Fibroblast of skin of right biceps (primary cell): ENCODE measurements at places on chromosomes 2 and 18.

- no peak for DNase-seq
Observed at GRCh38 chr2:1784087-1784486, 39.8 kb upstream of the PXDN start.

- peak; percentile 43 for DNase-seq
Observed at GRCh38 chr2:31983762-31984467, 26.9 kb downstream of the MEMO1 start.

GRCh38 chr2:44549099-44549471 lies 187.3 kb downstream of the CAMKMT start:
- DNase-seq = peak; percentile 93

DNA sequence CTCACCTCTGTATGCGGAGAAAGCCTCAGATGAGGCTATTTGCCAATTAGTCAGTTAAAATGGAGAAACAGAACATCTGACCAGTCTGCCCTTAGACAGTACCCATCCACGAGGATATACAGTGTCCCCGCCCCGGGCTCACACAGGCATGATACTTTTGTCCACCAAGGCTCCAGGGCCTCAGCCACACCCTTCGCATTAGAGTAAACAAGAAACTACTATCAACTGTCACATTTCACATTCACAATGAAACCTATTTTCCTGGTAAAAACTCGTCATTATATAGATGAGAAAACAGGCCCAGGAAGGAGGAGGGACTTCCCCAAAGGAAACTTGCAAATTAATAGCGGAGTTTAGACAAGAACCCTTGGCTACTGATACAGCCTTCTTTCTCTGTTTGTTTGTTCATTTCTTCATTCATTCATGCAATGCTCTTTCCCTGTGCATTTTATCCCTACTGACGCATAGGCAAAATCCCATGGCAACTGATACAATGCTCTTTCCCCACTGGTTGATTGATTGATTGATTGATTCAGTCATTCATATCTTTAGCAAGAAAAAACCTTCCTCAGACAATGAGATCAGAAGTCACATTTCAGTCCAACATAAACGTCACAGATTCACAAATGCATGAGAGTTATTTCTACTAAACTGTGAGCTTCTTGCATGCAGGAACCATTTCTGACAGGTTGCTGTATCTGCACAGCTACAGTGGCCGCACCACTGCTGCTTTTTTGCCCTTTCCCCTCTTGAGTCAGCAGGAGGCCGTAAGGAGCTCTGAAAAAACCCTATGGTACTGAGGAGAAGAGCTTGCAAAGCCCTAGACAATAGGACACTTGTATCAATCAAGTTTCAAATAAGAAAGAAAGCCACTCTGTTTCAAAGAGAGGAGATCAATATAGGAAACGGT lies 777.1 kb downstream of the RNF144A start:
- DNase-seq = no peak

GRCh38 chr2:199916980-199917379 lies 5.9 kb downstream of the C2orf69 start:
- no peak for DNase-seq

- peak; percentile 91 for DNase-seq
Observed at GRCh38 chr2:30293303-30293921, 62.1 kb downstream of the LBH start.

DNA sequence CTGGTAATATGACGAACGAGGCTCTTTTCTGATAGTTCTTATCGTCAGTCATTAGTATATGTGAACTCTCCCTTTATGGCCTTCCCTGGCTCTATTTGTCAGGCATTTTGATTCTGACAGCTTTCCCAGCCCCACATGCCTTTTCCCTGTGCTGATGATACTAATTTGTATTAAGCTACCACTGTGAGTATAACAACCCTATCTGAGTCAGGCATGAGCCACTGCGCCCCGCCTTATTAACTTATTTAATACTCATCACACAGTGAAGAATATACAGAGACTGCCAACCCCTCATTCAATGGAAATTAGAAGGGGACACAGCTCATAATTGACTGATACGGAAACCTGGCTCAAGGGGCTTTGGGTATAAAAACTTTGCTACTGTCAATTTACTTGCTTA lies 140.0 kb downstream of the NETO1 start:
- no peak for DNase-seq

DNA sequence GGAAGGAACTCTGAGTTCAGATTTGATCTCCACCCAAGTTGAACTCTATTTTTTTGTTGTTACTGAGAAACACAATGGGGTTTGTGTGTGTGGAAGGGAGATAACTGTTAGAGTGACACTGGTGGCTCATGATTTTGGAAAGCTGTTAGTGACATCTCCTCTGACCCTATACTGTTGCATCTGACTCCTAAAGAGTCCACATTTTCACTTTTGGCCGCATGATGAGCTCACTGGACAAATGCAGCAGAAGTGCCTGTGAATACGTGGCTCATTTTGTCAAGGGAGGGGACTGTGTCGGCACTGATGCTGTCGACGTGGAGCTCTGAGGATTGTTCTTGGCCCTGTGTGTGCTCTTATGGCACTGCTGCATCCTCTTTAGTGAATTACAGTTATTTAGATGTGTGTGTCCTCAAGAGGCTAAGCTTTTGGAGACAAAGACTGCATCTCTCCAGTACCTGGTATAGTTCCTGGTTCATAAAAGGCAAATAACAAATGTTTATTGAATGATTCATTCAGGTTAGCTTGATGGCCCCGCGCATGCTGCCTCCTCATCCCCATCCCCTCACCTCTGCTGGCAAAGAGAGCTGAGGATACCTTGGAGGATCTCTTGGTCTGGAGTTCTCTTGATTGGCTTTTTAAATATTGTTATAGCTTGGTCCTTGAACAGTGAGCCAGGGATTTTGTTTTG lies 135.4 kb downstream of the PHLPP1 start:
- DNase-seq = no peak

- no peak for DNase-seq
Observed at GRCh38 chr18:48940854-48941611, 9.7 kb downstream of the SMAD7 start.

DNA sequence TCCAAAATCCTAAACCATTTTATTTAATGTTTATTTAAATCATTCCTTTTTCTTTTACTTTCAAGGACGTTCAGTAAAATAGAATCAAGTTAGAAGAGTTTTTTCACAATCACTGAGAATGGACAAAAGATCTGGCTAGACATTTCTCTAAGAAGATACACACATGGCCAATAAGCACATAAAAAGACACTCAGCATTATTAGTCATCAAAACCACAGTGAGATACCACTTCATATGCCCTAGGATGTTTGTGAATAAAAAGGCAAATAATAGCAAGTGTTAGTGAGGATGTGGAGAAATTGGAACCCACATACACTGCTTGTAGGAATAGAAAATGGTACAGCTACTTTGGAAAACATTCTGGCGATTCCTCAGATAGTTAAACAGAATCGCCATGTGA lies 76.1 kb downstream of the RHBDD1 start:
- peak; percentile 55 for DNase-seq

GRCh38 chr2:45888641-45889040 lies 237.2 kb downstream of the PRKCE start:
- DNase-seq = no peak

- no peak for DNase-seq
Observed at GRCh38 chr2:172985139-172985892, 90.3 kb upstream of the MAP3K20 start.

DNA sequence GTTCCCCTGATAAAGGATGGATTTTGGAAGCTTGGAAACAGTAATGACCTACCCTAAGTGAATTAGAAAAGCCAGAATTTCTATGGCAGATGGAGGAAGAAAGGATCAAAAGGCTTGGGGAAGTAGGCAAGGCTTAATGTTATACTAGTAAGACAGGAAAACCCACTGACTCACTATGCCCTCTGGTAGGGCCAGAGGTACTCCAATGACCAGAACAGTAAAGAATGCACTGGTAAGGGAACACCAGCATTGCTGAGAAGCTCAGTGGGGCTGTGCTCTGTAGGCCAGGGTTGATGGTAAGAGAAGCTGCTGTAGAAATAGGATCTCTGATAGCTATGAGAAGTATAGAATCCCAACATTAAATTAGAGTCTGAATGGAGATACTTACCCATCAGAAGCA lies 126.4 kb downstream of the GFPT1 start:
- no peak for DNase-seq

DNA sequence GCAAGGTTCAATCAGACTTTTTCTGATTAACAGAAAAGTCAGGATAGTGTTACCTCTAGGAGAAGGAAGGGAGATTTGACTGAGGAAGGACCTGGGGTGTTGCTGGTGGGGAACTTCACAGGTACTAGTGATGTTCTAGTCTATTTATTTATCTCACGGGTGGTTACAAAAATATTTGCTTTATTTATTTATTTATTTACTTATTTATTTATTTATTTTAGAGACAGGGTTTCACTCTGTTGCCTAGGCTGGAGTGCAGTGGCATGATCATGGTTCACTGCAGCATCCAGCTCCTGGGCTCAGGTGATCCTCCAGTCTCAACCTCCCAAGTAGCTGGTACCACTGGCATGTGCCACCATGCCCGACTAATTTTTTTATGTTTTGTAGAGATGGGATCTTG lies 105.4 kb downstream of the MCFD2 start:
- DNase-seq = no peak

- DNase-seq = no peak
Observed at GRCh38 chr2:44652701-44653100, 288.8 kb upstream of the SIX3 start.

GRCh38 chr18:9762526-9762925 lies 54.4 kb downstream of the RAB31 start:
- no peak for DNase-seq

DNA sequence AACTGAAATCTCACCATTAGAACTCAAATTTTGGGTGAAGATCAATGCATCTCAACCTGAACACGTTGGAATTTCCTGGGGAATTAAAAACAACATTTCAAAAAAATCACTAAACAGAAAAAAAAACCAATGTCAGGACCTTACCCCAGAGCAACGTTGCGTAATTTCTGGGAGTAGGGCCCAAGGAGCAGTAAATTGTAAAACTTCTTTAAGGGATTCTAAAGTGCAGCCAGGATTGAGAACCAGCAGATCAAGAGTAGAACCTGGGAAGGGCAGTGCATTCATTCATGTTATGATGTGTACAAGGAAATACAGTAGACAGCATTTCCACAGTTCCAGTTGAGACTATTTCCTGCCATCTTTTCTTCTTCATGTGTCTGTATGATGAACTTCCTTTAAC lies 56.9 kb downstream of the RHBDD1 start:
- DNase-seq = peak; percentile 45

DNA sequence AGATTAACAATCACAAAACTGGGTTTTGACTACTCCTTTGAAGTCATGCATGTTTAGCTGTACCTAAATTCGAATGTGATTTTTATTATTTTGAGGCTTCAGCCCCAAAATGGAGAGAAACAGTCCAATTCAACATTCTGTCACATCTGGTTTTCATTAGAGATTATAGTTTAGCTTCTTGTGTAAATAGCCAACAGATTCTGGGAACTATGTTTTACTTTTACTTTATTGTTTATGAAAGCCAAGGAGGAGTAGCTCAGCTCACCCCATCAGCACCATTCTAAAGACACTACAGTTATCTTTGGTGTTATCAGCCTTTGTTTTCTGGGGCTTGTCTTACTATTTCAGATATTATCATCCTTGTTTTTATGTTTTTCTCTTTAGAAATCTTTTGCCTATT lies 465.0 kb upstream of the CWC22 start:
- DNase-seq = peak; percentile 8

DNA sequence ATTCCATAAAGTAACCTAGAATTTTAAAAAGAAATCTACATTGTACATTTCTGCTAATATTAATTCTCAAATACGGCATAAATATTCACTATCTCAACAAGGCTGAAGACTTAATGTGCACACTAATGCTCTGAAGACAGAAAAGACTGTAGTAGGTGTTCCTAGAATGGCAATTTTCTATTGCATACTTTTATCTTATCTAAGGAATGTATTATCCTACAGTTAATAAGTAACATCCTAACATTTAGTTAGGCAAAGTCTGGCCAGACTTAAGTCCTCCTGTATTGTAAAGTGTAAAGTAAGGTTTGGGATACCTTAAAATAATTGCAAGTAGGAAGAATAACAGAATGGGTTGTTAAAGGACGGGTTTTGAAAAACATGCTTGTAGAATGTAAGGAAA lies 42.2 kb downstream of the CHST9 start:
- DNase-seq = no peak

DNA sequence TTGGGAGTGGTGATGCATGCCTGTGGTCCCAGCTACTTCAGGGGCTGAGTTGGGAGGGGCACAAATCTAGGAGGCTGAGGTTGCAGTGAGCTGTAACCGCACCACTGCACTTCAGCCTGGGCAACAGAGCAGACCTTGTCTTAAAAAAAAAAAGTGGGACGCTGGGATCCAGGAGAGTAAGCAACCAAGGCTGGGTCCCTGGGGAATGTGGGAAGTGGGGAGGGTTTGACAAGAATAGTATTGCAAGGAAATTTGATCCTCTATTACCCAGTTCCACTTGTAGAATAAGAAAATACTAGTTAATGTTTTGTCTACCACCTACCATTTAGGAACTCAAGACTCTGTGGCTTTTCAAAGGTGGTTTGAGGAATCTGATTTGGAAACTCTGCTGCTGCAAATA lies 21.1 kb upstream of the DYTN start:
- no peak for DNase-seq

GRCh38 chr18:40235323-40235722 lies 1719.7 kb upstream of the PIK3C3 start:
- no peak for DNase-seq

GRCh38 chr2:53403792-53404413 lies 363.7 kb upstream of the CHAC2 start:
- DNase-seq = peak; percentile 65

- DNase-seq = no peak
Observed at GRCh38 chr2:165149439-165149838, 54.4 kb downstream of the SCN3A start.

- no peak for DNase-seq
Observed at GRCh38 chr2:529424-529823, 147.8 kb downstream of the TMEM18 start.

- DNase-seq = no peak
Observed at GRCh38 chr18:49170925-49171505, 220.2 kb upstream of the SMAD7 start.

GRCh38 chr2:201880993-201881611 lies 74.8 kb downstream of the CDK15 start:
- peak; percentile 90 for DNase-seq

DNA sequence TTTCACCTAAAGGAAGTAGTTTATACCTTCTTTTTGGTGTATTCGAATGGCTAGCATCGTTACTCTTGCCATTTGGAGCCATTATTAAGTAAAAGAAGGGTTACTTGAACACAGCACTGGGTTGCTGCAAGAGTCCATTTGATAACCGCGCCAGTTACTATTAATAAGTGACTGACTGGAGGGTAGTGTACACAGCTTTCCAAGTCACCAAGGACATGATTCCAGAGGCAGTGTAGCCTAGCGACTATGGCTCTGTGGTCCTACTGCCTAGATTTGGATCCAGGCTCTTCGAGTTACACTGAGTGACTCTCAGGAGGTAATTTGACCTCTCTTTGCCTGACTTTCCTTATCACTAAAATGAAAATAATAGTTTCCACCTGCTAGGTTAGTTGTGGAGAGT lies 206.8 kb downstream of the MEIS1 start:
- no peak for DNase-seq

GRCh38 chr18:61896757-61897156 lies 4.0 kb upstream of the RNF152 start:
- no peak for DNase-seq

- DNase-seq = no peak
Observed at GRCh38 chr2:97728091-97728731, 14.8 kb downstream of the ZAP70 start.

GRCh38 chr2:179049546-179050311 lies at the start of gene CCDC141:
TSS of gene CCDC141 (minus strand) at chr2:179050137. CDS start at chr2:179049941, 196 bp downstream.
- DNase-seq = no peak
